ENCODE measurements at places on chromosomes 3 and 15. TPM values are rescaled to one million over a fixed set of nuclear protein-coding genes. Genes with fewer than 3 reads are reported as not detected.

ANKRD63 gene
- not detected for total RNA-seq

DCP1A gene
- total RNA-seq = 37.4 TPM

CRABP1 gene
- 0.50 TPM for total RNA-seq

TMIE gene
- total RNA-seq = 0.69 TPM

FETUB gene
- not detected for total RNA-seq

DOCK3 gene
- total RNA-seq = 5.5 TPM

SOX14 gene
- total RNA-seq = not detected

C3orf85 gene
- not detected for total RNA-seq

DNAJB8 gene
- total RNA-seq = not detected

TLNRD1 gene
- 23.5 TPM for total RNA-seq

KBTBD13 gene
- total RNA-seq = not detected

DPPA4 gene
- total RNA-seq = not detected

CPEB1 gene
- total RNA-seq = 7.8 TPM
